ENCODE measurements at places on chromosomes 2 and 18.

DNA sequence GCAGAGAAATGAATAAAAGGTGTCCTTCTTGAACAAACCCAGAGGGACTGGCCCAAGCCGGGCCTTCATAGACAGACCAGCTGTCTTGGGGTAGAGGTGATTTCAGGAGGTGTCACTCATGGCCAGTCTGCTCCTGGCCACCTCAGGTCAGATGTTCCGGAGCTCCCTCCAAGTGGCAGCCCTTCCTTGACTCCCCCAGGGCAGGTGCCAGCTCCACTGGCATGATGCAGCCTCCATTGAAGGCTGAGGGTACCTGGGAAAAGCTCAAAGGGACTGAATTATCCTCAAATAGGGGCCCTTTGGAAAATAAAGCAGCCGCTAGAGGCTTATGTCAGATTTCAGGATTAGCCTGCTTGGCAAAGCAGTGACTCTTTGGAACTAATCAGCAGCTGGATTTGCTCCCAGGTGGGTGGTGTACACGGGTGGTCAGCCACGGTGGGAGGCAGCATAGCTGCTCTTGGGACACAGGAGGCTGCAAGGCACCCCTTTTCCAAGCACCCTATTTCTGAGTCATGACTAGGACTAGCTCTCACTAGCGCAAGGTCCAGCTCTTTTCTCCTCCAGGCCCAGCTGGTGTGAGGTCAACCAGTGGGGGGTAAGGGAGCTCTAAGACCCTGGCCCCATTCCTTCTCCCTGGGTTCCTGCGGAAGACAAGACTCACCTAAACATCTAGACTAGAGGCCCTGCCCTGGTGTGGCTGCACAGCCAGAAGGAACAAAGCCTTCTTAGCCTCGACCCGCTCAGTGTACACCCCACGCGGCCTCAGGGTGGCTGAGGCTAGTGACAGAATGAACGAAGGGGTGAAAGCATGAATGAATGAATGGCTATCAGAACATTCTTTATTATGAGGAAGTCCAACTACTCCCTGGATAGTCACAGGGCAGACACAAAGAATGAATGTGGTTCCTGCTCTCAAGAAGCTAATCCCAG is 29.3 kb downstream of the HS1BP3 start:
- DNase-seq: no peak

DNA sequence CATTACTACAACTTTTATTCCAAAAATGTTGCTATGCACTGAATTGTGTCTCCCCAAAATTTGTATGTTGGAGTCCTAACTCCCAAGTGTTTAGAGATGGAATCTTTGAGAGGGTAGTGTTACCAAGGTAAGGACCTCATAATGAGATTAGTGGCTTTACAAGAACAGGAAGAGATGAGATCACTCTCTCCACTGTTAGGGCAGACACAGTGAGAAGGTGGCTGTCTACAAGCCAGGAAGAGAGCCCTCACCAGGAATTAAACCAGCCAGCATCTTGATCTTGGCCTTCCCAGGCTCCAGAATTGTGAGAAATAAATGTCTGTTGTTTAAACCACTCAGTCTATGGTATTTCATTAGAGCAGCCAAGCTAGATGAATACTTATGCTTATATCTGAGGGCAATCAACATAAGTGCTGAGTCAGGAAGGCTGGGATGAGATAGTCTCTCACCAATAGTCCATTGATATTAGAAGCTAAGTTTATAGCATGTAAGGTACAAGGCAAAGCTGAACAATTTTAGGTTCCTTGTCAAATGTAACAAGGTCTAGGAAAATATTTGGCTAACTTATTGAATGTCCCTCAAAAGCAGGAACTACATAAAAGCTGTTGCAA is 317.6 kb upstream of the REG3G start:
- DNase-seq: peak; percentile 20

- no peak for DNase-seq
Measured at GRCh38 chr2:143697744-143698143, 568.5 kb downstream of the ARHGAP15 start.

DNA sequence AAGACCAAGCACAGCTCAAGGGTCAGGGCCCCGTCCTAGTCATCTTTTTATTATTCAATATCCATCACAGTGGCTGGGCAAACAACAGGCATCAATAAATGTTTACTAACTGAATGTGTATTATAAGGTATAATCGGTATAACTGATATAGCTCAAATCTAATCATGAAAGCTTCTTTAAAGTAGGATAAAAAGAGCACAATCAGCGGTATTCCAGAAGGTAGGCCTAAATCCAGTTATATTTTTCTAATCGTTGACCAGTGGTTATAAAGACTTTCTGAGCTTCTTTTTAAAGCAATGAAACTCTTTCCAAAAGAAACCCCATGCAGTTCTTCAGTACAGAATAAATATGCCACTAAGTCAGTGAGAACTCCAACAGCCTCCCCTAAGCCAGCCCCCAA is 92.1 kb downstream of the SMAD2 start:
- DNase-seq: no peak

DNA sequence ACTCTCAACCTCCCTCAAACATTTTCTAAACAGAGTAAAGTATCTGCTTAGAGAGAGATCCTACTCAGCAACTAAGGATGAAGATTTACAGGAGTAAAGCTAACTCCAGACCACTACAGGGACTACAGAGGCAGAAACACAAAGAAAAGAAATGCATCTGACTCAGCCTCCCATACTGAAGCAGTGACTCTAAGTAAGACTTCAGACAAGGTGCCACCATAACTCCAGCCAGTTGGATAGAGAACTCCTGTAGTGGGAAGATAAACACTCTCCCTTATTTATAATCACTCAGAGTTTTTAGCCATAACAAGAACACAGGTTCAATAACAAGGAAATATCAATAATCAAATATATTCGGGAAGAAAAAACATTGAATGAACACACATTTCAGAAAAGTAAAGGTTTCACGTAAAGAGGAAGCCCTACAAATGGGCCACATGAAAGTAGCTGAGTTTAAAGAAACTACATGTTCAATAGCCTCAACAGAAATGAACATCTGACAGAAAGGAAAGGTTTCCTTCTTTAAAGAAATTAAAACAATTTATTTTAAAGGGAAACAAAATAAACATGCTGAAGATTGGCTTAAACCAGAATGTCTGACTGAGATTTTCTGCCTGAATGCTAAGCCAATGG is 519.9 kb downstream of the KCNJ3 start:
- no peak for DNase-seq

GRCh38 chr2:114134146-114134545 is 244.3 kb downstream of the ACTR3 start:
- no peak for DNase-seq

DNA sequence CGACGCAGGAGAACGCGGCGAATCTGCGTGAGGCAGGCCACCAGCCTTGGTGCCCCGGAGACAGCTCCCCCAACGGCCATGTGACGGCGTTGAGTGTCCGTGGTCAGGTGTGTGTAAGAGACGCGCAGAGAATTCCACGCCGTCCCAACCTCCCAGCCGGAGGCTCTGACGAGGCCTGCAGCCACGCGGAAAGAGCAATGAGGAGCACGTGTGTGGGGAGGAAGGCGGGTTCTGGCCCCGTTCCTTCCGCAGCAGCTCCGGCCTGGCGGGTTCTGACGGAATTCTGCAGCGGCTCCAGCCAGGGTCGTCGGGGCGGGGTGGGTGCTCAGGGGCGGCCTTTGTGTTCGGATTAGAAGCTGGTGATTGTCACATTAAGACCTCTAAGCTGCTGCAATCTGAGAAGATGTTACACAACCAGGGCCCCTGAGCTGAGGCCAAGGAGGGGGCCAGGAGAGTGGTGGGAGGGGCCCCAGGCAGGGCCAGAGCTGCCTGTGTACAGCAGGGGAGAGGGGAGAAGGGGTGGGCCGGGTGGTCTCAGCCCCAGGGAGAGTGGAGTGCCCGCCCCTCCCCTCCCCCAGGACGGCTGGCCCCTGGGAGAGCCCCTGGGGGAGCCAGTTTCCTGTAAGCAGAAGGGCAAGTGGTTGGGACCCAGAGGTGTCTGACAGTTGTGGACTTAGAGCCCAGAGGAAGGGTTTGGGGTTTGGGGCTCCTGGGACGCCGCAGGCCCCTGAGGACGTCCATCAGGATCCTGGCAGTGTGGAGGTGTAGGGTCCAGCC is 5.1 kb upstream of the GAL3ST2 start:
- peak; percentile 43 for DNase-seq

- no peak for DNase-seq
Measured at GRCh38 chr2:62143696-62144095, 52.2 kb upstream of the B3GNT2 start.

- peak; percentile 43 for DNase-seq
Measured at GRCh38 chr2:71609958-71610357, 156.6 kb downstream of the DYSF start.

DNA sequence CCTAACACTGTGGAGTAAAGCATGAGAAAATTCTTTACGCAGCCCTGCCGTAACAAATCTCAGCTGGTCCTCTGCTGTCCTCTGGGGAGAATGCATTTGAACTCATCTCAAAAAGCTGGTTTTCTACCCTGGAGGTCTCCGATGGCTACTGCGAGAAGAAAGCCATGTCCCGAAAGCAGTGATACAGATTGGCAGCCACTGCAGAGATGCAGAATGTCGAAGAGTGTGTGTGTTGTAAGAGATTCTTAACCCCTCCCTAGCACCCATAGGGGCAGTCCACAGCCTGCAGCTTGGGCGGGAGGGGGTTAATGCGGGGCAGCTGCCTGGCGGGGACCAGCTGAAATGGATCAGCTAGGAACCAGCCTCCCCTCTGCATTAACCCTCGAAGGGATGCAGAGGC is 235.9 kb downstream of the ZNF516 start:
- no peak for DNase-seq

- no peak for DNase-seq
Measured at GRCh38 chr18:3455907-3456685, 6.1 kb downstream of the TGIF1 start.

DNA sequence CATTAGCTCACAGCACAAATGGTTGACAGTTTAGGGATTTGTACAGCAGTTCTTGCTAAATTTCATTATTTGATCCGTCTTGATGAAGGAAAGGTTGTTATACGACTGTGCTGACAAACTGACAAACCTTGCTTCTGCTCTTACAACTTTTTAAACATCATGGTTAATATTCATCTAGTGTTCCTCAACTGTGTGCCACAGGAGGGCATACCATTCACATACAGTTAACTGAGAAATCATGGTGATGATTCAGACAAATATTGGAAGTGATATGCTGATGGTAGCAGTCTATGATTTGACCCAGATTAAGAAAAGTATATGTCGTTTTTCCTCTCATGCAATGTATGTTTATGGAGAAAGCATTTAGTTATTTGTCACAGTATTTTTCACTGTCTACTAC is 129.8 kb upstream of the FSIP2 start:
- no peak for DNase-seq

DNA sequence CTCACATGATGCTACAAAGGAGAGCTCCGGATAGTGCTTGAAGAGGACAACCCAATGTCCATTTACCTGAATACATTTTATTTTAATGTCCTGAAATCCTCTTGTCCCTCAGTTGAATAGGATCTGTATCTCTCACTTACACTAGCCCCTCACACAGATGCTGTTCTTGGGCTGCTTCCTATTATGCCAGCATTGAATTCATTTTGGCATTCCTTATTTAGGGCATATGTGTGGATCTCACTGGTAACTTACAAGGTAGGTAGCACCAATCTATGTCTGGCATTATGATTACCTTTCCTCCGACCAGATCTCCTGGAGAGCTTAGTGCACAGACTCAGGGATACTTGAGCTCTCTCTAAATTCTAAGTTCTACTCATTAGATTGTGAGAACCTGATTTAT is 799.7 kb upstream of the FSHR start:
- no peak for DNase-seq

GRCh38 chr2:29632018-29632417 is 289.4 kb downstream of the ALK start:
- DNase-seq: no peak

- no peak for DNase-seq
Measured at GRCh38 chr2:125070726-125071505, 1045.8 kb downstream of the CNTNAP5 start.

DNA sequence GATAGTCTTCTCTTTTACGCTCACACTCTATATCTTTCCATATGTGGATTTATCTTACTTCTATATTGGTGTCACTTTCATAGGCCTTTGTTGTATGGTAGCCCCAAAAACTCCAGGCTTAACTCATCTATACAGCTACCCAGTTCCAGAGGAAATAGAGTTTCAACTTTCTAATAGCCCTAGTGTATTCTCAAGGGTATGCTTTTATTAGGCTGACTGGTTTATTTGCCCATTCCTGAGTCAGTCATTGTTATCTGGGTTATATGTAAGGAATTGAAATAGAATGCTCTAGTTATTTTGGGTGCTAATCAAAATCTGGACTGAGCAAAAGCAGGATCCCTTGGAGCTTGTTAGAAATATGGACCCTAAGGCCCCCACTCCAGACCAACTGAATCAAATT is 307.4 kb upstream of the KCNJ3 start:
- no peak for DNase-seq

DNA sequence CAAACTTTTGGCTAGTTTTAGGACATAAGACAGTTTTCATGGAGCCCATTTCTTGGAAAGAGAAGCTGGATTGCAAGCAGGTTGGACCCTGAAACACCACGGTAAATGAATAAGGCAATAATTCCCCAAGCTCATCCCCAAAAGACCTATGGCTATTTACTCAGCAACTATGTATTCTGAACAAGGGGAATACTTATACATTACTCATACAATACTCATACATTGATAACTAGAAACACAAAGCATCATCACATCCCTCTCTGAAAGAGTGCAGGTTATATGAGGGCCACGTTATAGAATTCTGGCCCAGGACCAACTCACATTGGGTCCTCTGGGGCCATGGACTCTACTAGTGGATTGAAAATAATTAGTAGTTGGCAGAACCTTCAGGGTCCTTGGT is 154.8 kb downstream of the TMX3 start:
- no peak for DNase-seq

- no peak for DNase-seq
Measured at GRCh38 chr2:168560817-168561499, 104.9 kb downstream of the CERS6 start.

GRCh38 chr2:236972491-236973342 is 113.0 kb upstream of the COPS8 start:
- peak; percentile 28 for DNase-seq

- DNase-seq: no peak
Measured at GRCh38 chr2:40435426-40436092, 16.3 kb downstream of the SLC8A1 start.

GRCh38 chr2:58594762-58595161 is 353.6 kb upstream of the FANCL start:
- no peak for DNase-seq

DNA sequence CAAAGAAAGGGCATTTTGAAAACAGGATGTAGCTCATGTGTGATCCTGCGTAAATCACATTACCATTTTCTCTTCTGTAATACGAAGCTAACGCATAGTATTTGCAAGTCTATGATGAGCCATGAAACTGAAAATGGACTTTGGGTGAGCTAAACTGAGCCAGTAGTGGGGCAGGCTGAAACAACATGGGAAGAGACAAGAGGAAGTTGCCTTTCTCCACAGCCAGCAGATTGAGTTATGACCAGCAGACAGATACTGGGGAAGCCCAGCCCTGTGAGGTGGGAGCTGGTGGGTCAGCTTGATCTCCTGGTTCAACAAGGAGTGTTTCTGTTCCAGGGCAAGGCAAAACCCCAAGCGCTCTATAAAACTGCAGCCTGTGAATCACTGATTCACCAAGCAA is 11.8 kb downstream of the CYRIA start:
- peak; percentile 95 for DNase-seq
